ENCODE measurements at places on chromosomes 4 and X. TPM values are rescaled to one million over a fixed set of nuclear protein-coding genes. Genes with fewer than 3 reads are reported as not detected.

Gene HELT
- total RNA-seq: not detected

Gene TEX13C
- not detected for total RNA-seq

Gene UGT2B10
- not detected for total RNA-seq

Gene SHOX
- total RNA-seq: 0.17 TPM

Gene MAGEA2
- not detected for total RNA-seq

Gene SH3D19
- total RNA-seq: 269 TPM

Gene TGIF2LX
- not detected for total RNA-seq

Gene RAB40A
- 0.22 TPM for total RNA-seq

Gene PWWP3B
- total RNA-seq: 2.3 TPM

Gene FGF13
- total RNA-seq: 13.2 TPM

Gene ARHGAP10
- 129 TPM for total RNA-seq

Gene RADX
- 1.1 TPM for total RNA-seq

Gene MAP9
- total RNA-seq: 7.5 TPM

Gene PFKFB1
- 4.7 TPM for total RNA-seq

Gene IQCM
- total RNA-seq: not detected

Gene TENM3
- 29.8 TPM for total RNA-seq

Gene FABP2
- total RNA-seq: not detected
